ENCODE measurements at places on chromosomes 12 and 14.

DNA sequence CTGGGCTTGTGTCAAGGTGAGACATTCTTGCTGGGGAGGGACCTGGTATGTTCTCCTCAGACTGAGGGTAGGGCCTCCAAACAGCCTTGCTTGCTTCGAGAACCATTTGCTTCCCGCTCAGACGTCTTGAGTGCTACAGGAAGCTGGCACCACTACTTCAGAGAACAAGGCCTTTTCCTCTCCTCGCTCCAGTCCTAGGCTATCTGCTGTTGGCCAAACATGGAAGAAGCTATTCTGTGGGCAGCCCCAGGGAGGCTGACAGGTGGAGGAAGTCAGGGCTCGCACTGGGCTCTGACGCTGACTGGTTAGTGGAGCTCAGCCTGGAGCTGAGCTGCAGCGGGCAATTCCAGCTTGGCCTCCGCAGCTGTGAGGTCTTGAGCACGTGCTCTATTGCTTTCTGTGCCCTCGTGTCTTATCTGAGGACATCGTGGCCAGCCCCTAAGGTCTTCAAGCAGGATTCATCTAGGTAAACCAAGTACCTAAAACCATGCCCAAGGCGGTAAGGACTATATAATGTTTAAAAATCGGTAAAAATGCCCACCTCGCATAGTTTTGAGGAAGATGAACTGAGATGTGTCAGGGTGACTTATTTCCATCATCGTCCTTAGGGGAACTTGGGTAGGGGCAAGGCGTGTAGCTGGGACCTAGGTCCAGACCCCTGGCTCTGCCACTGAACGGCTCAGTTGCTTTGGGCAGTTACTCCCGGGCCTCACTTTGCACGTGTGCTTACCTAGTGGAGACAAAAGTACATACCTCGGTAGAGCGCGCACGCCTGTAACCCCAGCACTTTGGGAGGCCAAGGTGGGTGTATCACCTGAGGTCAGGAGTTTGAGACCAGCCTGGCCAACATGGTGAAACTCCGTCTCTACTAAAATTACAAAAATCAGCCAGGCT, 4.3 kb downstream of the GAPDH start:
- DNase-seq, result no peak

DNA sequence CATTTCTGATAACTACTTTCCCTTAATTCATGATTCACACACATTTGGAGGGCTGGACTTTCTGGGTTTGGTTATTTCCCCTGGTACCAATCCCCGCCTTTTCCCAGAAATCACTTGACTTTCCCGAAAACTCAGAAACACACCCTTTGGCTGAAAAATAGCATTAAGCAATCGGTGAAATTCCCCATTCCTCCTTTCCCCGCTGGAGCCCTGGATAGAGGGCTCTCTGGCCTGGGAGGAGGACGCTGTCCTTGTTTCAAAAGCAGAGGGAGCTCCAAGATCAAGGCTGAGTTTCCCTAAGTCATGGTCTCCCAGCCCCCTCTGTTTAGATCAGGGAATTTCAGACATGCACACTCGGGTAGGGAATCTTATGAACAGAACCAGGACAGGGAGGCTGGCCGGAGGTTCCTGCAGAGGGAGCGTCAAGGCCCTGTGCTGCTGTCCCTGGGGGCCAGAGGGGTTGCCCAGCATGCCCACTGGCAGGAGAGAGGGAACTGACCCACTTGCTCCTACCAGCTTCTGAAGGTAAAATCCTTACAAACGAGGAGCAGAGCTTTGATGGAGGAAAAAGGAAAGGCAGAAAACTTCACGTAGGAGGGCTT, at the start of gene C1S:
TSS of gene C1S (plus strand) at position 366 of the 602 bp plus-strand sequence. CDS start 1,195 bp downstream, outside the sequence.
- no peak for DNase-seq

DNA sequence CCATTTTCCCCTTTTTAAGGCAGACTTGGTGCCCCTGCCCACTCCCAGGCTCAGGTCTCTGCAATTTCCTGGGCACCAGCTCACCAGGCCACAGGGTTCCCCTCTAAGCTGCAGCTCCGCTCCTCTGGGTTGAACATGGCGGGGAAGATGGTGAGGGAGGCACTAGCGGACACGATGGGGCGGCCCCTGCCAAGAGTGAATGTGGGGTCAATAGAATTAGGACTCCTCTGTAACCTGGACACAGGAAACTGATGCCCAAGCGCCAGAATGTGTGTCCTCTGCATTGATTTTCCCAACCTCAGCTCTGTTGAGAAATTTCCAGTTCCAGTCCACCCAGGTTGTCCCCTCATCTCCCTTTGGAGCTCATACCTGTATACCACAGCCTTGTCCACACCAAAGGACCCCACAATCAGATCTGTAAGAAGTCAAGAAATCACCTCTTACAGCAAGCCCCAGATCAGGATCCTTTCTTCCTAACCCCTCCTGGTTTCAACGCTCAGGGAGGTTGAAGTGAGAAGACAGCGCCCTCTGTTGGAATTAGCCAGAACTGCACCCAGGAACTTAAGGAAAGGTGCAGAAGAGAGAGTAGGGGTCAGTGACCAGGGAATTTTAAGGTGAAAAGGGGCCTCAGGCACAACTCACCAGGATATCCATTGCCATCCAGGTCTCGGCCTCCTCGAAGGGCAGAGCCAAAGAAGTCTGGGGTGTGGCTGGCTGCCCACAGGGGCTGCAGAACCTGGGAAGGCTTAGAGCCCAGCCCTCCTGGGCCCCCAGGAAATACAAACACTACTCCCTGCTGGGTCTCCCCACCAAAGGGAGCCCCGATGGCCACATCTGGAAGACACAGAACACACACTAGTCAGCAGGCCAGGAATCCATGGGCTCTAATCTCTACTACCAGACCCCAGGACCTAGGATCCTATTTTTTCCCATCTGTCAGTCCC, 14.7 kb downstream of the ITGA5 start:
- no peak for DNase-seq

DNA sequence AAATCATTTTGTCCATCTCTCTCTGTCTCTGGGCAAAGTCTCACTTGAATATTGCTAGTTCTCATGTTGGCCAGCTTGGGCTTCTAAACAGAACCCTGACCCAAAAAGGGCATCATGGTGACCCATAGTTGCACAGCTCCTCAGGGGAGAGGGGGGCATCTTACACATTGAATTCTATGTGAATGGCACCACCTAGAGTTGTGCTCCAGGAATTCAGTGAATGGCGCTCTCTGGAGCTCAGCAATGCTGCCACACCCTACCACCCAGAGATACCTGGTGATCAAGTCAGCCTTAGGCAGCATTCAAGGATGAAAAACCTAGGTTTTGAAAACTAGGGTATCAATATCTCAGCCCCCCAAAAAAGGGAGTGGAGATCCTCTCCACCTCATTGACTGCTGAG, 50.6 kb downstream of the SMUG1 start:
- no peak for DNase-seq

DNA sequence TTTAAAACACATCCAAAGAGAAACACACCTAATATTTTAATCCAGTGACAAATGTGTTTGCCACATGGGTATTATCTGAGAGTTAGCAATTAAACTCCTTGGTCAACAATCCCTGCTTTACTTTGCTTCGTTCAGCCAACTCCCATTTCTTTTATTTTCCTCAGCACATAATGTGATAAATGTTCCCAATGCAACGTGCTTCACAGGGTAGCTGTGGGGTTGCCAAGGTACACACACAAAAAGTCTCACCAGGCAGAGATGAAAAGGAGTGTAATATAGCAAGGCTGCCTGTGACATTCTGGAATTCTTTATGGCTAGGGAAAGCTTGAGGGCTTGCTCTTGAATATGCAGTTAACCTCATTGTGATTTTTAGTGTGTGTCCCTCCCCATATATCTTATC, 208.0 kb upstream of the DIO2 start:
- DNase-seq, result no peak

DNA sequence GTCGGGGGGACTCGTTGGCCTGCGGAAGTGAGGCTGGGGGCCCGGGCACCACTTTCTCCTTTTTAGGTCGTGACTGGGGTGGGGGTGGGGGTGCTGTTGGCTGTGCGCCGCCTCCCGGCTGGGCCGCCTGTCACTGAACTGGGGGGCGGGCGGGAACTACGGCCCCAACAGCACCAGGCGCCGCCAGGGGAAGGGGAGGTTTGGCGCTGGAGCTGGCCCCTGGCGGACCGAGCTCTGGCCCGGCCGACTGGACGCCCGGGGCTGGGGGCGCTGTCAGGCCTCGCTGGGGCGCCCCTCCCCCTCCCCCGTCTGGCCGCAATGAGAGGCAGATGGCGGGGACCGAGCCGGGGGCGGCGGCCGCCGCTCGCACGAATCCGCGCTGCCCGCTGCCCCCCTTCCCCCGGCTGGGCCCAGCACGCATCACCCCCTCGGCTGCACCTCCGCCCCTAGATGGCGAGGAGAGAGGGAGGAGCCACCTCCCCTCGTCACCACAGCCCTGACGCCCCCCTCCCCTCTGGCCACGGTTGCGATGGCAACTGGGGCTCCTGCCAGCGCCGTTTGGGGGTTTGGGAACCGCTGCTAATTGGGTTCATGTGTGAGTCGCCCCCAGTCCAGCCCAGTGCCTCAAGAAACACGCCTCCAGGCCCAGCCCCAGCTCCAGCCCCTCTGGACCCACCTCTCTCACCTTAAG, 723 bp downstream of the NFATC4 start:
- DNase-seq, result peak; percentile 31

GRCh38 chr12:102425109-102426039, 55.0 kb downstream of the IGF1 start:
- DNase-seq, result no peak

DNA sequence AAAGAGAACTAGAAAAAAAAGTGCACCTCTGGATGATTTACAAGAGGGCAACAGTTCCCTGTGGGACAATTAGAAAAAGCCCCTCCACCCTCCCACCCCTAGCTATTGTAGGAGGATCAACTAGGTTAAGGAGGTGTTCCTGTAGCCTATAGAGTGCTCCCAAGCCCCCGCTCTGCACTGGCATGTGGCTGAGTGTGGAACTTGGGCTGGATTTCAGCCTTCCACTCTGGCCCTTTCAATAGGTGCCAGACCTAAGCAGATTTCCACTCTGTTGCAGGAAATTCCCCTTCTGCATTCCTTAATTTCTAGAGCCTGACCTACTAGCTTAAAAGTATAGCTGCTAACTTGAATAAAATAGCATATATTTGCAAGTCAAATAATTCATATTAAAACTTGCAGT, 2.8 kb downstream of the NFATC4 start:
- DNase-seq, result no peak

GRCh38 chr14:68841016-68841809, 48.3 kb upstream of the ZFP36L1 start:
- DNase-seq, result no peak

DNA sequence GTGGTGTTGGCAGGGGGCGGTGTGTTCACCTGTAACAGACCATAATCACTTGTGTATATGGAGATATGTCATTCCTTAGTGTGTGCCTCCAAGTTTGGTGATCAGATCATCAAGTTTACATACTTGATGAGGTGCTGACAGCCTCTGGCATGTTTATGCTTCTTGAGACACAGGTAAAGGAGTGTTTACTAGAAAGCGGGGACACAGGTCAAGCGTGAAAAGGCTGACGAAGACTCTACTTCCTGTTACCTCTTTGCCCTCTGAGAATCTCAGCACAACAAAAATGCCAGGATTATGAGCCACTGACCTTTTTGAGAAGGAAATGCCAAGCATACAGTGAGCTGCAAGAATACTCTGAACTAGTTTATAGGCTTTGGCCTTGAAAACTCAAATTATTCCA, 29.6 kb downstream of the PRDM4 start:
- DNase-seq, result no peak

GRCh38 chr14:66099931-66100330, 386.2 kb upstream of the CCDC196 start:
- no peak for DNase-seq

GRCh38 chr14:98808494-98809407, 463.2 kb downstream of the BCL11B start:
- DNase-seq, result no peak

DNA sequence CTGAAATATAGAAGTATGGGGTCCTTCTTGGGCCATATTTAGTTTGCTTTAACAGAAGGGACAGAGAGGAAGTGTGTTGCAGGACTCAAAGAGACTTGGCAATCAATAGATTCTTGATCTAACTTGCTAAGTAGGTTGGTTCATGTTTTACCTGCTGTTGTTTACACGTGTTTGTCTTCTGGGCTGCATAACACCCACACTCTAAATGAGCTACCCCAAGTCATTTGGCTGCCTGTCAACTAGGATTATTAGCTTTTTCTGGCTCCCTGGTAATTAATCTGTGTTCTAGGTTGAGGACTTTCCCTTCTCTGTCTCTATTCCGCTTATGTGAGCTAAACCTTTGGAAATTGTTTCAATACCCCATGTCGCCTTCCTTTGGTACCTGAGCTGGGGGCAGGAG, 10.1 kb upstream of the TBPL2 start:
- no peak for DNase-seq

DNA sequence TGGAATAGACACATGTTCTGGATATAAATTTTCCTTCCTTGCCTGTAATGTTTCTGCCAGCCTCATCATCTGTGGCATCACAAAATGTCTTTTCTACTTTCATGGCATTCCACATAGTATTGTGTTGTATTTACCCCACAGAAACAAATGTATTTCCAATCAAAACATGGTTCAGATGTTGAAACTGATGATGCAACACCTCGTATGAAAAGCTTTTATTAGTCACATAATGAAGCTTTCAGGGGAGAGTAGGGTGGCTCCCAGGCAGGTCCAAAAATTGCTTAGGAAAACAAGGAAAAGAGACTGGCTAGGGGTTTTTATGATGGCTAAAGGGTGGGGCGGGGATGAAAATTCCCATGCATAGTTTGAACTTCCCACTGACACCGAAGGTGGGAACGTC, 29.1 kb upstream of the ZNF641 start:
- DNase-seq, result no peak

- DNase-seq, result no peak
Observed at GRCh38 chr12:26963413-26963812, 25.1 kb downstream of the FGFR1OP2 start.

DNA sequence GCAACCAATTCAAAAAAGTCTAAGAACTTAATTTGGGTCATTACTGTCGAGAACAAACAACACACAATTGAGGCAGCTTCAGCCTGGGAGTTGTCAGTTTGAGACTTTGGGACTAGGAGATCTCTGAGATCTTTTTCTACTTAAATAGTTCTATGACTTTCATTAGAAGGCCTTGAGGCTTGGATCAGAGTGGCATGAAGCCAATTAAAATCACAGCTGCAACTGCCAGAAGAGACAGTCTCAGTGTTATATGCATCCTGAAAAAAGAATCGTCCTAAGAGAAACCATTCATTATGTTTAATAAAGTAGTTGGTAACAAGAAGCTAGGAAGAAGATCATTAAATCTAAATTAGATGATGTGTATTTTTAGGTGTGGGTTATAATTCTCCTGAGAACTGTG, 170.8 kb upstream of the RASSF8 start:
- DNase-seq, result no peak
